ENCODE measurements at places on chromosomes 2 and 18.

GRCh38 chr18:77062518-77063003 lies 70.0 kb downstream of the MBP start:
- peak; percentile 61 for DNase-seq

- DNase-seq: peak; percentile 27
Measured at GRCh38 chr18:80171054-80171872, 62.2 kb downstream of the ADNP2 start.

DNA sequence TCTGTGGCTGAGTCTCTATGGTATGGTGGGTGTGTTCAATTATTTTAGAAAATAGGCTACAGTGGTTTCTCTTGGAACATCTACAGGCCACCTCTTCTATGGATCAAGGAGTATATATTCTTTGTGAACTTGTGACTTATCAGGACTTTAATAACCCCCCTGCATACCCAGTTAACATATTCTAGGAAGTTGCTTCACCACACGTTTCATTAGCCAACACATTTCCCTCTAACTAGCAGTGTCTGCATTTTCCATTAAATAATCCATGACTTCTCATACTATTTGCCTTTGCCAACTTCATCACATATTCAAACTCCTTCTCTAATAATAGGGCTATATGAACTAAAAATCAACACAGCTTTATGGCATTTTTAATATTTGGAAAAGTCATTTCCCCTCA lies 187.6 kb upstream of the ARL4C start:
- DNase-seq: no peak

DNA sequence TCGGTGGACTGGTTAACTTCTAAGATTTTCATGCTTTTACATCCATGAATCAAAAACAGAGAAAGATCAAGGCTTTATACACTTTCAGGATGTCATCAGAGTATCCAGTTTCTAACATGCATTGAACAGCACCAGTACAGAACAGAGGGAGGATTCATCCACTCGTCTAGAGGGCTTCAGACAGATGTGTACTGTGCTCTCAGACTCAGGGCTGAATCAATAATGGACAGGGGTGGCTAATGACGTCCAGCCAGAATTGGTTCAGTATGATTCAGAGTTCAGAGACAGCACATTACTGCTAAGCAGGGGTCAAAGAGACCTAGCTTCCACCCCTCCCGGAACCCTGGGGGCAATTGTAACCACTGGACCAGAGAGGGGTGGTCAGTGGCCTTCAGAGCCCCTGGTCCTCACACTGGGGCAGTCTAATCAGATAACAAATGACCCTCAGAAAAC lies 37.3 kb downstream of the RNU4ATAC start:
- DNase-seq: no peak

DNA sequence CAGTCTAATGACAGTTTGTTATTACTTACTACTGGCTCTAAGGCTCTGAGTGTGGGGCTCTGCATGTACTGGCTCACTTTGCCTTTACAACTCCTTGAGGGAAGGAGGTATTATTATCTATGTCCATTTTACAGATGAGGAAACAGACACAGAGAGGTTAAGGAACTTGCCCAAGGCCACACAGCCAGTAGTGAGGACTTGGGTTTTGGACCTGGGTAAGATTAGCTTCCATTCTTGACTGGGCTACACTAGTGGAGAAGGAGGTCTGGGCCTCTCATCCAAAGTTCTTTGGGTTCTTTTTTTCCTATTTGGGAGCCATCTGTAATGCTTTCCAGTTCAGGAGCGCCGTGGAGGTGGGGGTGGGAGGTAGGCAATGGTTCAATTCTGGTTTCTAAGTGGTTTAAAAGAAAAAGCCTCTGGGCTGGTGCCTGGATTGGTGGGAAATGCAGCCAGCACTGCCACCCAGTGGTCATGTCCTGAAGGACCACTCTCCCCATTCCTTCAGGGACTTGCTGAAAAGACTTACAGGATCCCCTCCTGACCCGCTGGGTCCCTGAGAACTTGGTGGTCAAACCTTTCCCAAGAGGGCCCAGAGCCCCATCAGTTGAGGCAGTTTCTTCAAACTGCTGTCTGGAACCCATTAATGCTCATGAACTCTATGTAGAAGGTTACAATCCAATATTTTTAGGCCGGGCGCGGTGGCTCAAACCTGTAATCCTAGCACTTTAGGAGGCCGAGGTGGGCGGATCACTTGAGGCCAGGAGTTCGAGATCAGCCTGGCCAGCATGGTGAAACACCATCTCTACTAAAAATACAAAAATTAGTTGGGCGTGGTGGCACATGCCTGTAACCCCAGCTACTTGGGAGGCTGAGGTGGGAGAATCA lies 38.6 kb upstream of the NOTO start:
- DNase-seq: peak; percentile 39

GRCh38 chr2:129175051-129175450 lies 804.4 kb upstream of the RAB6C start:
- no peak for DNase-seq

DNA sequence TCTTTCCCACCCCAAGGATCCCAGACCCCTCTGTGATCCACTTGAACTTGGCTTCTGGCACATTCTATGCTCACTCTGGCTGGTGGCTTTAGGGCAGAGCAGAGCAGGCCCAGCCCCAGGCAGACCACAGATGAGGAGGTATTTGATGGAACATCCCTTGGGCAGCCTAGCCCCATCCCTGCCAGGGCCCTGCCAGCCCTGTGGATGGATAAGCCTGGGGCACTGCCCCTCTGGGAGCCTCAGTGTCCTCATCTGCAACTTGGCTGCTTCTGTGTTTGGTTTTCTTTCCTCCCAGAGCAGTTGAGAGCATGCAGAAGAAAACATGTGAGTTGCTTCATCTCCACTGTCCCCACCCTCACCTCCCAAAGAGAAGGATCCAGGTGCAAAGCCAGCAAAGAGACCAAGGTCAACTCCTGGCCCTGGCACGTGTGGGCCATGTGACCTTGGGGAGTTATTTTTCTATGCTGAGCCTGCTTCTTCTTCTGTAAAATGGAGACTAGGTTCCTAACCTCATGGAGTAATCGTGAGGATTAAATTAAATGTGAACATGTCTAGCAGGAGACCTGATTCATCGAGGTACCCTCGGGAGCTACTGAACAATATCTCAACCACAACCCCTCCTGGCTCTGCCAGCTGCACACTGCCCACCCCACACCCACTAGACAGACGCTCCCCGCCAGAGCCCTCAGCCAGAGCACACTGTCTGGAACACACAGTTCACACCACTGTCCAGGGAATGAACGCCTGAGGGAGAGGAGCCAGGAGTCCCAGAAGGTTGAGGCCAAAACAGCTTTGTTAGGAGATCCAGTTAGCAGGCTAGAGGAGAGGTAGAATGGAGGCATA lies 14.6 kb upstream of the TNS1 start:
- DNase-seq: no peak

DNA sequence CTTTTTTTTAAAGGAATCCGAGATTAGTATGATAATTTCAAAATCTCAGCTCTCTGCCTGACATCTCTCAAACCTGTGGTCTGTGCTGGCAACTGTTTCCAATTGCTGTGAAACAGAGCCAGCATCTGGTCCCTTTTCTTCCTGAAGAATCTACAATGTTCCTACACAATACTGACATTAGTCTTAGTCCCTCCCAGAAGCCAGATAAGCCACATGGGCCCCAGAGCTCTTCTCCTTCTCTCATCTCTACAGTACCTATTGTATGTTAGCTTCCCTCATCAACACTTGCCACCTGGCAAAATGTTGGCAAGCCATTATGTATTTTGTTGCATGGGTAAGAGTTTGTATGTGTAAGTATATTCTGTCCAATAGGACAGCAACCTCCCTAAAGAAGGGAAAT lies 62.9 kb upstream of the CDKL4 start:
- no peak for DNase-seq

DNA sequence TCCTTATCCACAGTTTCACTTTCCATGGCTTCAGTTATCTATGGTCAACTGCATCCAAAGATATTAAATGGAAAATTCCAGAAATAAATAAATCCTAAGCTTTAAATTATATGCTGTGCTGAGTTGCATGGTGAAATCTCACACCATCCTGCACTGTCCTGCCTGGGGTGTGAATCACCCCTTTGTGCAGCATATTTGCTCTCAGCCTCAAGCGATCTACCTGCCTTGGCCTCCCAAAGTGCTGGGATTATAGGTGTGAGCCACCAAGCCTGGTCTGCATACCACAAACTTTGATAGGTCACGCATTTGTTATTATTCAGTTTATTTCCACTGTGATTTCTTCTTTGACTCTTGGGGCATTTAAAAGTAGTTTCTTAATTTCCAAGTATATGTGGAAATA lies 117.2 kb downstream of the SPIRE1 start:
- no peak for DNase-seq

GRCh38 chr2:158211502-158211901 lies 109.8 kb downstream of the UPP2 start:
- no peak for DNase-seq

DNA sequence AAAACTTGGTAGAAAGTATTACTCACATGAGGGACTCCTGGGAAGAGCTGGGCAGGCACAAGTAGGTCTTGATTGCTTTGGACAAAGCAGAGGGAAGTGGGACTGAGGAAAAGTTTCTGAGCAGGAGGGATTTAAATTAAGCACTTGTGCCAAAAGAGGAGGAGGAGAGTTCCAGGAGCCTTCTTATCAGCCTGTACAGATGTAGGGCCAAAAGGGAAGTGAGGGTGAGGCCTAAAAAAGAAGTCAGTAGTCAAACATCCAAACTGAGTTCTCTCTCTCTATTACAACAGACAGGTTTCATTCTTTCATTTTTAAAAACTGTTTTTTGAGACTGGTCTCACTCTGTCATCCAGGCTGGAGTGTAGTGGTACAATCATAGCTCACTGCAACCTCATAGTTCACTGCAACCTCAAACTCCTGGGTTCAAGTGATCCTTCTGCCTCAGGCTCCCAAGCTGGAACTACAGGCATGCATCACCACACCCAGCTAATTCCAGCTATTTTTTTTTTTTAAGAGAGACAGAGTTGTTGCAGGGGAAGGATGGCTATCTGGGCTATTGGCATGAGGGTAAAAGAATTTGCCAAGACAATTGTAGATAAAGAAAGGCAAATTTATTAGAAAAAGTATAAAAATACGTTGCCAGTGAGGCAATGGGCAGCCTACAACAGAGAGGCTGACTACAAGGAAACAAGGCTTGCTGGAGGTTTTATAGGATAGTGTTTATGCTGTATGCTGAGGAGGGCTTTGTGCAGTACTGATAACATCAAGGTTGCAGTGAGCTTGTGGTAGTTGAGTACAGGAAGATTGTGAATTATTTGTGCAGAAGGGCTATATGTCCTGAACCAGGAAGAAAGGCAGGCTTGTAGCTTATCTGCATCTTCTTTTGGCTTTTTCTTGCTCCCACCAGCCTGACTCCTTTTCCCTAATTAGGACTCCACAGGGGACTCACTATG lies 29.0 kb downstream of the CFAP210 start:
- DNase-seq: no peak

DNA sequence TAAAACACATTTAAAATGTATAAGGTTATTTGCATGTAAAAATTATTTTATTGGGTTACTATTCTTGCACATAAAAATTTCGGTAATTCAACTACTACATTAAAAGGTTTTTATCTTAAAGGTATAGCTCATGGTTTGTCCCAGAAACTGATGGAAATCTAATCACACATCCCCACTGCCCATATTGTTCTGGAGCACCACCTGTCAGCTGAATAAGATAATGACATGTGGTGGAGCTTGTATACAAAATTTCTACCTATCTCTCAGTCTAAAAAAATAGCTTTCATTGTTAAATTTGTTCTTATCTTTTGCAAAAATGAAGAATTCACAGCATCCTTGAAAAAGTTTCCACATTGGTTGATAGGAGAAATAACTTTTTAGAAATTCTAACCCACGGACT lies 18.3 kb downstream of the ERBB4 start:
- DNase-seq: no peak

GRCh38 chr2:60429681-60430080 lies 123.8 kb downstream of the BCL11A start:
- DNase-seq: no peak

- no peak for DNase-seq
Measured at GRCh38 chr2:239167766-239168444, 232.9 kb downstream of the HDAC4 start.

DNA sequence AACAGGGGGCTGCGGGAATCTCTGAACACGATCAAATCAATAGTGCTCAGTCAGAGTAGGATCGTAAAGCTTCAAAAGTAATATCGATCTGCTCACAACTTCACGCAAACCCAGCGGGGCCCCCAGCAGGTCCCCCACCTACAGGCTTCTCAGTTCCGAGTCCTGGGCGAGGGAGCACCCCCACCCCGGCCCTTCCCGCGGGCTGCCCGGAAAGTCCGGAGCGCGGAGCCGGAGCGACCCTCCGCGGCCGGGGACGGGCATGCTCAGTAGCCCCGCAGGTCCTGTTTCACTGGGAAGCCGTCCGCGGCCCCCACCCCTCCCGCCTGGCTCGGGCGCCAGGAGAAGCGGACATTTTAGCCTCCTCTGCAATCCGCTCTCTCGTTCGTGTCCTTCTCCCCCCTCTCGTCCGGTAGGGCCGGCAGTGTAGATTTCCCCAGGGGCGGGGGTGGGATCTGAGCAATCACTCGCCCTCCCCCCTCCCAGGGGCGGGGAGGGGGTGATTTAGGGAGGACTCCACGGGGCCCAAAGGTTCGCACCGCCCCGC lies 3.3 kb upstream of the SPRED2 start:
- no peak for DNase-seq

DNA sequence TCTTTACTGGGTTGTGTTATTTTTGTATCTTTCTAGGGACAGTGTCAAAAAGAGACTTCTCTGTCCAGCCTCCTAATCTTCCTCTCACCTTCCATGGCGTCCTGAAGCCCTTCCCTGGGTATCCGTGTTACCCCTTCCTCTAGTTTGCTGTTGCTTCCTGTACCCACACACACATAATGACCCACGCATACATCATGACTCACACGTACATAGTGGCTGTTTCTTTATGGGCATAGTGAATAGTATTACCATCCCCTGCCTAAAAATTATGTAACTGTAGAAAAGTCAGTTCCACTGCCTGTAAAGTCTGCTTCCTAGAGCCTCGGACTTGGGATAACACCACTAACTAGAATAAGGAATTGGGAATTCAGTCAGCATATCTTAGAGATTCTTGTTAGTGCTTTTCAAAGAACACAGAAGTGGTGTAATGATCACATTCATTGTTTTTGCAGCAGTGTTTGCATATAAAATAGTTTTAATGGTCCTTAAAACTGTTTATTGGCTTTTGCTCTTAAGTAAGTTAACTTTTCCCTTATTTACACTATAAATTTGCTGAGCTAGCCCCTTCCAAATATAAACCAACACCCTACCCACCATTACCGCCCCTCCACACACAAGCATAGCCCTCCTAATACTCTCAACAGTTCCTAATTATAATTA lies 308.4 kb upstream of the RAB12 start:
- DNase-seq: no peak

Measured in effector memory CD4-positive, alpha-beta T cell (primary cell).